Renal cortical epithelial cell (primary cell): ENCODE measurements at places on chromosomes 3 and 15. TPM values are rescaled to one million over a fixed set of nuclear protein-coding genes. Genes with fewer than 3 reads are reported as not detected.

DNA sequence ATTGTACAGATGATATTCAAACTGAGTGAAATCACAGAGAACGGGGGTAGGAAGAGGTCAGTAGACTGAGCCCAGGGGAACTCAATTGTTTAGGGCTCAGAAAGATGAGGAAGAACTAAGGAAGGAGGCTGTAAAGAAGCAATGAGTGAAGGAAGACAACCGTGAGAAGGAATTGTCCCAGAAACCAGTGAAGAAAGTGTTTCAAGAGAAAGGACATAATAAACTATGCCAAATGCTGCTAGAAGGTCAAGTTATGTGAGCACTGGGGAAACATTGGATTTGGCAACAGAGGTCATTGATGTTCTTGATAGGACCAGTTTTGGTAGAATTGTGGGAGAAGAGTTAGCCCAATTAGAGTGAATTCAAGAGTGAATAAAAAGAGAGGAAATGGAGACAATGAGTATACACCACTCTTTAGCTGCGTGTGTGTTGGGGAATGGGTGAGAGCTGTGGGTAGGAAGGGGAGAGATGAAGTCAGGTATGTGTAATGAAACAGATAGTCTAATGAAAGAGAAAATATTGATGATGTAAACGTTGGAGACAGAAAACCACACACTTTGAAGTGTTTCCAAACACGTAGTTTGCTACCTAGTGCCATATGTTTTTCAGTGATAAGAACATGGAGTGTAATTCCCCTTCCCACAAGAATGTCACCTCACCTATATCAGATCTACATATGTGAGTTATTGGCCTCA, 42.5 kb upstream of the MME start:
- DNase-seq = no peak

DNA sequence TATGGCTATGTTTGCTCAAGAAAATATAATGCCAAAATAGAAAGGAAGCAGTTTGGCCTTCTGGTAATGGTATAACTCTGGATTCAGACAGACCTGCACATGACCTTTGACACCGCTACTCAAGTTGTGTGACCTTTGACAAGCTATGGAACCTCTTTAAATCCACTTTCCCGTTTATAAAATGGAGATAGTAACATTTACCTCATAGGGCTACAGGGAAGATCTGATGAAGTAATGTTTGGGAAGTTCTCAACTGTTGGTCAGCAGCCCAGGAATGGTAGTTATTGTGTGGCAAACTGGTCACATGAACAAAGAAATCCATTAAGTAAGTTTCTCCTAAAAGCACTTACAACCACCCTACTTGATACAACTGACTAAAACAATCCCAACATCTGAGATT, 95.1 kb upstream of the PHLDB2 start:
- DNase-seq = peak; percentile 90

GRCh38 chr15:80749589-80749988, 29.6 kb upstream of the CEMIP start:
- DNase-seq = no peak

GRCh38 chr3:45134758-45135521, 11.2 kb downstream of the CDCP1 start:
- no peak for DNase-seq

DNA sequence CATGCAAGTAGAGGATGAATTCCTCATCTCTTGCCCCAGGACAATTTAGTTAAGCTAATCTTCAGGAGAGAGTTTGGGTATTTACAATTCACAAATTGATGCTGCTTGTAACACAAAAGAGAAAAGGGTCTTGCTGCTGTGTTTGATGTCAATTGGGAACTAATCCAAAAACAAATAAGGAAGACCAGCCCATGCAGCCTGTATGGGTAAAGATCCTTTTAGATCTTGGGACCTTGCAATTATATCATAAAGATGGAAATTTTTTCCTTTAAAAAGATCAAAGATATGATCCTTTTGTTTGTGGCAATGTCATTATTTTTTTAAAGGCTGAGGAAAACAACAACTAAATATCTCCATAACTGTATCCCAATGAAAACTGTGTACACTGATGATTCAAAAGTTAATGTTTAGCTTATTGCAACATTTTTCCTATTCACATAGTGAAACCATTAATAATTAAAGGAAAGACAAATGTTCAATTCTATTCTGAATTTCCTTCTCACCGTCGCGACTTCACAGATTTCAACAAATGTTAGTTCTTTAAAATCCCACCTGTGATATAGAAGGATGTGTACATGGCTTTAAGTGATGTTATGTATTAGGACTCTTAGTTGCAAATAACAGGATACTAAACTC, 40.2 kb downstream of the TMEM212 start:
- peak; percentile 95 for DNase-seq

- no peak for DNase-seq
Observed at GRCh38 chr15:81529481-81529880, 155.5 kb upstream of the TMC3 start.

DNA sequence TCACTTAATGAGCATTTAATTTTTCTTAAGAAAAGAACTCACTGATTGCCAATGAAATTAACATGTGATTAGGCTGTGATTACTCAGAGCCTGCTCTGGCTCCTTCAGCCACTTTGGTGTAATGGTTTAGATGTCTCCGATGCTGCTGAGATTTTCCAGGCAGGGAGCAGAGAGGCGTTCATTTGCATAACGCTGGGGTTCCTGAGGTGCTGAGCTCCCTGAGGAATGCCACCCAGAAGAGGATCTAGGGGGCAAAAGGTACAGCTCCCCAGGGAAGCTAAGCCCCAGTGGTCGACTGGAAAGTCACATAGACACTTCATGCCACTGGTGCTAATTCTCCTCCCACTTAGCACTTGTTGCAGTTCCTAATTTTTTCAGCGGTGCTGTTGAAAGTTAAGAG, 119.5 kb downstream of the USP13 start:
- no peak for DNase-seq

- DNase-seq = no peak
Observed at GRCh38 chr3:49104052-49104426, 518 bp downstream of the QARS1 start.

DNA sequence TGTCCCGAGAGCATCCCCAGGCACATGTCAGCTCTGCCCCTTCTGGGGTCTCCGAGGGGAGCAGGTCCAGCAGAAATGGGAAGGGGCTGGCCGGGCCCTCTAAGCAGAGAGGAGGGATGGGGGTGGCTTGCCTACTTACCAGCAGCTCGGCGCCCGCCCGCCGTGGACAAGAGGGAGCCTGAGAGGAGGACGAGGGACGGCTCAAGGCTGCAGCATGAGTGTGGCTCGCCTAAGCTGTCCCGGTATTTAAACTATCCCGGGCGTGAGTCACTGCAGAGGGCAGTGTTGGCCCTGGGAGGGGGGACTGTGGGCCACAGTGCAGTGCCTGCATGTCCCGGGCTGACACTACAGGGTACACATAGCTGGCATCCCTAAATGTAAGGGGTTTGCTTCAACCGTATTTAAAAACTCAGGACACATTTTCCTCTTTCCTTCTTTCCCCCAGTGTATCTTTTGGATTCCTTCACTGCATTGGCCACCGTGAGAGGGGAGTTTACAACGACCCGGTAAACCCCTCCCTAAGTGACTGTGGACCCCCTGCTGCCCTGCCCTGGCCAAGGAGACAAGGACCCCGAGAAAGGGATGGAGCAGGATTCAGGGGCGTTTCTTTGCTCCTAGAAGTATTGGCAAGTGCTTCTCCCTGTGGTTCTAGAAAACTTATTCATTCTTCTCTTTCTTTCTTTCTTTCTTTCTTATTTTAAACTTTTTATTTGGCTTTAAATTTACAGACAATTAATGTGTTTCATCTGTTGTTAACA, at the start of gene LRRC15:
LRRC15 (minus strand) TSS at position 222 of the 758 bp plus-strand sequence. CDS start 8,700 bp downstream, outside the sequence.
- DNase-seq = peak; percentile 7

DNA sequence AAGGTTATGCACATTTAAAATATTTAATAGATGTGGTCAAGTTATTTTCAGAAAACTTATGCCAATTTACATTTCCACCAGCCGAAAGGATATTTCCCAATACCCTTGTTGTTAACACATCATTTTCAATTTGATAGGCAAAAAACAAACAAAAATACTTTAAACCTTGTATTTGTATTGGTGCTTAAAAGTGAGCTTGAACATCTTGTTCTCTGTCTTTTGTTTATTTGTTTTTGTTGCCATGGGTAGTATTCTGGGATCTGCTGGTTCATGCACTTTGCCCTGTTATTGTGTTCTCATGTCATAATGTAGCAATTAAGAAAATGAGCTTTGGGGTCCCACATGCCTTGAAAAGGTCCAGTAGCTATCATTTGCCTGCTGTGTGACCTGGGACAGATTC, 191.4 kb downstream of the LRTM1 start:
- peak; percentile 19 for DNase-seq

DNA sequence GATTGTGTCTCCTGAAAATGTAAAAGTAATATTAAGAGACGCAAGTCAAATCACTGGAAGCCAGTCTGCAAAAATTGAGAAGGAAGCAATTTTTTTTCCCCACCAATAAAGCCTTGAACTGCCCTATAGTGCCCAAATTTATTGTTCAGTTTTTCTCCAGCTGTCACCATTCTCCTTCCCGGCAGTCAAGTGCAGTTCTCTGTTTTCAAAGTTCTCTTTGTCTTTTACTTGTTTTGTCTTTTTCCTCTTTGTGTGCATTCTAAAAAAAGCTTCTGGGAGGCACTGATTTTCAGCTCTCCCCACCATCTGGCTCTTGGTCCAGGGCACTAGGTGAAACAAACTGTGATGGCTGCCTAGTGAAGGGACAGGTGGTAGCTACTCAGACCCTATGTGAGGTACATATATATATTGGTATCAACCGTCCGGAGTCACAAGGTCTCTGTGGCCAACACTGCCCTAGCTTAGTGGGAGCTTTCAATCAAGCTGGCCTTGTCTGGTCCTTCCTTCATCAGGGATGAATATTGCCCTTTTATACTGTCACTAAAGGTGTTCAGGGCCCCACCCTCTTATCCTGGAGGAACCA, 6.1 kb upstream of the CLRN1 start:
- DNase-seq = no peak

DNA sequence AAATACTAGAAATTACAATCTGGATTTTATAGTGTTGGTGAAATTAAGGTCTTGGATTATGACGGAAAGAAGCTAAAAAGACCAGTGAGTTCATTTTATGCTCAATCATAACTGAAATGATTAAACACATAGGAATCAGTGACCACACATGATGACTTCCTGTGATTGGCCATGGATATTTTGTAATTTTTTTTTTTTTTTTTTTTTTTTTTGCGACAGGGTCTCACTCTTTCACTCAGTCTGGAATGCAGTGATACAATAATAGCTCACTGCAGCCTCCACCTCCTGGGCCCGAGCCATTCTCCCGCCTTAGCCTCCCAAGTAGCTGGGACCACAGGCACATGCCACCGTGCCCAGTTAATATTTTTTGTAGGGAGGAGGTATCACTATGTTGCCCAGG, 47.4 kb downstream of the PAQR5 start:
- no peak for DNase-seq

The DAZL gene
- total RNA-seq = 0.17 TPM in 1 of 2 replicates, not detected in the other

The CKMT1A gene
- 0.35 TPM in 1 of 2 replicates, not detected in the other for total RNA-seq

The RTP1 gene
- total RNA-seq = not detected in 2 replicates

The TM4SF1 gene
- 63.8 and 247 TPM in 2 replicates for total RNA-seq

The SLC2A2 gene
- total RNA-seq = 0.35 and 13.0 TPM in 2 replicates
